Erythroblast (primary cell): ENCODE measurements at places on chromosomes 5 and 9.
A peak's percentile ranks its signal among the peaks of the same experiment; 100 is the strongest.

GRCh38 chr5:168819004-168819621 is 239.9 kb upstream of the PANK3 start:
- no peak for DNase-seq

- no peak for DNase-seq
These were observed 16.4 kb upstream of the PPP1R26 start for GRCh38 chr9:135463140-135463539.

DNA sequence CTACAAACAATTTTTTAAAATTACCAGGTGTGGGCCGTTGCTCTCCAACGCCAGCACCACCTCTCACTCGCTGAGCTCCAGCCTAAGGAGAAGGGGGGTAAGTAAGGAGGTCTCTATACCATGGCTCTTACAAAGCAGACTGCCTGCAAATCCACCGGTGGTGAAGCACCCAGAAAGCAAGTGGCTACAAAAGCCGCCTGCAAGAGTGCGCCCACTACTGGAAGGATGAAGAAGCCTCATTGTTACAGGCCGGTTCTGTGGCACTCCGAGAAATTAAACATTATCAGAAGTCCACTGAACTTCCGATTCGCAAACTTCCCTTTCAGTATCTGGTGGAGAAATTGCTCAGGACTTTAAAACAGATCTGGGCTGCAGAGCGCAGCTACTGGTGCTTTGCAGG is 46.0 kb downstream of the CDO1 start:
- peak; percentile 19 for DNase-seq

DNA sequence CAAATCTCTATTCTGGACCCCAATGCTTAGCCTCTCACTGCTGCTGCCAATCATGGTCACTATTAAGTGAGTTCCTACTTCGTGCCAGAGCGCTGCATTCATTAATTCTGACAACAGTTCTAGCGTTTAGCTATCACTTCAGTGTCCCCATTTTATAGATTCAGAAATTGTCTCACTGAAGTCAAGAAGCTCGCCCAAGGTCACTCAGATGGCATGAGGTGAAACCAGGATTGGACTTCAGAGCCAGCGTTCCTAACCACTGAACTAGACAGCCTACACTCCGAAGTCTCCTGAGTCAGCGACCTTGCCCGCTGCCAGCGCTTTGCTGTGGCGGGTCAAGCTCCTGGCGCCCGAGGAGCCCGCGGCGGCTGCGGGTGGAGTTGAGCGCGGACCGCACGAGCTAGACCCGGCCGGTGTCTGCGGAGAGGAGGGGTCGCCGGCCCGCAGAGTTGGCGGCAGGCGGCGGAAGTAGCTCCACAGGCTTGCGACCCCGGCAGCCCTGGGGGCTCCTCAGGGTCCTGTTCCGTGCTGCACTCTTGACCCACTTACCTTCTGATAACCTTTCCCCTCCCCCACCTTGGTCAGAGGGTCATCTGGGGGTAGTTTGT is 2.1 kb upstream of the GABRB2 start:
- no peak for DNase-seq

GRCh38 chr5:111681414-111682120 is 75.4 kb downstream of the NREP start:
- DNase-seq = no peak

- DNase-seq = no peak
These were observed 36.2 kb downstream of the TNFSF8 start for GRCh38 chr9:114894206-114894605.

DNA sequence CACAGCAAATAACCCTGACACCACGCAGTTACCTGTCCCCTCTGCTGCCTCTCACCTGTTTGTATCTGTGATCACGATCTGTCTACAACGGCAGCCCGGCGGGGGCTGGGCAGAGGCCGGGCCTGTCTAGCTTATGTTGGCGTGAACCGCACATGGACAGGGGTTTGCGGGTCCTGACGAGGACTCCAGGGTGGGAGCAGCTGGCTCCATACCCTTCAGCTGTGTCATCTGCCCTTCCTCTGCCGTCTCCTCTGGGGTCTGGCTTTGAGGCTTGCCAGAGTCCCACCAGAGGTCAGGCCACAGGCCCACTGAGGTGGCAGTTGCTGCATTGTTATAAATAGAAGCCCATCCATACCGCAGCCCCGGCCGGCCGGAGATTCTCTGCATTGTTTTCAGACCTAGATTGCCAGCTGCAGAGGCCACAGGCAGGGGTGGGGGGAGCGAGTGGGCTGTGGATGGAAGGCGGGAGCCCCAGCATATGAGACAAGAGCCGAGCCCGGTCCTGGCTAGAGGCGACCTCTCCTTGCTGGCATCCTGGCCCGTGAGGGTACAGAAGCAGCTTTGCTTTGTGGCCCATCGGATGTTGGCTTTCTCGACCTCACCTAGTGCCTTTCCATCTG is 37.8 kb downstream of the FAM78A start:
- DNase-seq = no peak

- DNase-seq = peak; percentile 59
These were observed at the start of gene GLRA1 for GRCh38 chr5:151924564-151925301. Gene GLRA1, minus strand, starts transcription at chr5:151924851. Its CDS starts 302 bp downstream, at chr5:151924549.

DNA sequence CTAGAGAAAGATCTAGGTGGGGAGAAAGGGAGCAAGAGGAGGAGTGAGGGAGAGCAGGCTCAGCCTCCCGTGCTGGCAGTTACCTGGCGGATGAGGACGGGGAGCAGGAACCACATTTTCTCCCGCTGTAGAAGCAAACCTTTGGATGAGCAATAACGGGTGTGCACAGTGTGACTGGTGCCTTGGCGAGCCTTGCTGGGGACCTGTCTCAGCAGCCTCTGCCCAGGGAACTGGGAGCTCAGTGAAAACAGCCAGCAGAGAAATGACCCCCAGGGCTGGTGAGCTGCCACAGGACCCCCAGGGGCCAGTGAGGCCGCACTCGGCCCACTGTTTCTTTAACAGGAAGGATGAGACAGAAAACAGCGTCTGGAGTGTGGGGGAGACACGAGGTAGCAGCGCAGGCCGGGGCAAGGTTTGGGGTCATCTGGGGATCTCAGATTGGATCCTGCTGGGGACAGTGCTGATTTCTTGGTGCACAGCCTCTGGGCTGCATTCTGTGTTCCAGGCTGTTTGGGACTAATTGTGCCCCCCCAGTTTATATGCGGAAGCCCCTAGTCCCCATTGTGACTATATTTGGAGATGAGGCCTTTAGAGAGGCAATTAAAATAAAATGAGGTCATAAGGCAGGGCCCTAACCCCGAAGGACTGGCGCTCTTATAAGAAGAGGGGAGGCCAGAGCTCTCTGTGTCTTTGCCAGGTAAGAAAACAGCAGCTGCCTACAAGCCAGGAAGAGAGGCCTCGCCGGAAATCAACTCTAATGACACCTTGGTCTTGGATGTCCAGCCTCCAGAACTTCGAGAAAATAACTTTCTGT is 118.8 kb upstream of the PHYKPL start:
- DNase-seq = no peak

GRCh38 chr5:78586251-78586650 is 62.3 kb downstream of the LHFPL2 start:
- peak; percentile 50 for DNase-seq

DNA sequence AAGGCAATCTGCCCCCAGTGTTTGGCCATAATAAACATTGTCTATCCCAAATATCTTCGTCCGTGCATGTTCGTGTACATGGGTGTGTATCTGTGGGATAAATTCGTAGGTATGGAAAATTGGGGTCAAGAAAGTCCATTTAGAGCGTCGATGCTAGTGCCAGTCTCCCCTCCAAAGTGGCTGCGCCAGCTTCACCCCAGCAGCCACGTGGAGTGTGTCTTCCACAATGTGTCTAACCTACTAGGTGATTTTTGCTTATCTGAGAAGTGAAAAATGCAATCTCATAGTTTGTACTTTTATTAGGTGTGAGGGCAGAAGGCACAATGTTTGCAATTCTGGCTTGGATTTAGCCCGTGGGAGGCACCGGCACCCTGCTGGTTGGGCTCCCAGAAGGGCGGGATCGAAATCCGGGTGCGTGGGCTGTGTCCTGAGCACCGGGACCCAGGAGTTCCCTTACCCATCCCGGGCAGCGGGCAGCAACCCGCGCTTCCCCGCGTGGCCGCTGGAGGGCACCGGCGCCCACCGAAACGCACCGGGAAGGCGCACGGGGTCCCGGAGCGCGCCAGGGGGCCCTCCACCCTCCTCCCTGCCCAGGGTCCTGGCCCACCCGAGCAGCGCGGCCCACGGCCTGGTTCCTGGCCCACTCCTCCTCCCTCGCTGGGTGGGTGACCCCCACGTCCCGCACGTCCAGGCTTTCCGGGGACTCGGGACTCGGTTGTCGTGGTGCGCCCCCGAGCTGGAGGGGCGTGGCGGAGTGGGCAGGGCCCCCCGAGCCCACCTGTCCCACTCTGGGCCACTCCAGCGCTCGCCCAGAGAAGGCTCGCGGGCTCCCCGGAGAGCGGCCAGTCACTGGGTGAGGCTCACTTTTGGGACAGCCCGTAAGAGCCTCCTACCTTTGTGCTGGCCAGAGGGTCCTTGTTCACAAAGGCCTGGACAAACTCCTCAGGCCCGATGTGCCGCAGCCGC is 55.4 kb upstream of the RNF130 start:
- peak; percentile 51 for DNase-seq

DNA sequence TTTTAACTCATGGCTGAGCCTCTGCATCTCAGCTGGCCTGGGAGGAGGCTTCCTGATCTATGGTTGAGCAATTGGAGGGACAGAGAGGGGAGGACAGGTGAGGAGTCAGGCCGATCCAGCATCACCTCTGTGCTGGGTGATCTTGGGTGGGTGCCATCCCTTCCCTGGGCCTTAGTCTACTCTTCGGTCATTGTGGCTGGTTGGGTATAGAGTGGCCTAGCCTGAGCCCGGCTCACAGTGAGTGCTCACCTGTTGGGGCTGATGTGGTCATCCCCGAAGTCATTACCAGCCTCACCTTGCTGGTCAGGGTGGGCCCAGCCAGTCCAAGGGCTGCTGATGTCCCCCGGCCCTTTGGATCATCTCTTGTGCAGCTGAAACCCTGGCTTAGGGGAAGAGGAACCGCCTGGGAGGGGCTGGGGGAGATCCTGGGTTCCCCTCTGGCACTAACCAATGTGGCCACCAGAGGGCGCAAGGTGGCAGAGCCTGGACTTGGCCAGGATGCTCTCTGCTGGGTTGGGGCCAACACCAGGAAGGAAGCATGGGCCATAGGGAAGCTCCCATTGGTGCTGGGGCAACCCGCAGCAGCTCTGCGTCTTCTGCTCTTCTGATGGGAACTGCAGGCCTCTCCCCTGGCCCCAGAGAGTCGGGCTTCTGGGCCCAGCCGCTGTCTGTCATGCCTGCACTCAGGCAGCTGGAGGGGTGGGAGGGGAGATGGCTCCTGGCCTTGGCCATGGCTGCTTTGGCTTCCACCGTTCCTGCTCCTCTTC is 17.3 kb upstream of the ODF2 start:
- peak; percentile 70 for DNase-seq

DNA sequence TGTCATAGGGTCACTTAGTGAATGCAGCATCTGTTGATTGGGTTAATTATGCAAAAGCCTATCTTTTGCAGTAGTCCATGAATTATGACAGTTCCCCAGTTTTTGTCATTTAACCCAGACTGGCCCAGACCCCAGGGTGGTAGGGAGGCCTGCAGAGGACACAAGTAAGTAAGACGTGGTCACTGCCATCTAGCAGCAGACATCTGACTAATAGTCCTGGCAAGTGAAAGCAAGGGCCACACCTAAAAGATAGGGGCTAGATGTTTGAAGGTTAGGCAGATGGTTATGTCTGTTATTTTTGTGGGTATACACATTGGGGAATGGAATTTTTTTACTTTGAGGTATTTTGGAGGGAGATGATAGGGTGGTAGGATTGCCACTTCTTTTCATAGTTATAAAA is 48.0 kb downstream of the RAB14 start:
- DNase-seq = peak; percentile 66

DNA sequence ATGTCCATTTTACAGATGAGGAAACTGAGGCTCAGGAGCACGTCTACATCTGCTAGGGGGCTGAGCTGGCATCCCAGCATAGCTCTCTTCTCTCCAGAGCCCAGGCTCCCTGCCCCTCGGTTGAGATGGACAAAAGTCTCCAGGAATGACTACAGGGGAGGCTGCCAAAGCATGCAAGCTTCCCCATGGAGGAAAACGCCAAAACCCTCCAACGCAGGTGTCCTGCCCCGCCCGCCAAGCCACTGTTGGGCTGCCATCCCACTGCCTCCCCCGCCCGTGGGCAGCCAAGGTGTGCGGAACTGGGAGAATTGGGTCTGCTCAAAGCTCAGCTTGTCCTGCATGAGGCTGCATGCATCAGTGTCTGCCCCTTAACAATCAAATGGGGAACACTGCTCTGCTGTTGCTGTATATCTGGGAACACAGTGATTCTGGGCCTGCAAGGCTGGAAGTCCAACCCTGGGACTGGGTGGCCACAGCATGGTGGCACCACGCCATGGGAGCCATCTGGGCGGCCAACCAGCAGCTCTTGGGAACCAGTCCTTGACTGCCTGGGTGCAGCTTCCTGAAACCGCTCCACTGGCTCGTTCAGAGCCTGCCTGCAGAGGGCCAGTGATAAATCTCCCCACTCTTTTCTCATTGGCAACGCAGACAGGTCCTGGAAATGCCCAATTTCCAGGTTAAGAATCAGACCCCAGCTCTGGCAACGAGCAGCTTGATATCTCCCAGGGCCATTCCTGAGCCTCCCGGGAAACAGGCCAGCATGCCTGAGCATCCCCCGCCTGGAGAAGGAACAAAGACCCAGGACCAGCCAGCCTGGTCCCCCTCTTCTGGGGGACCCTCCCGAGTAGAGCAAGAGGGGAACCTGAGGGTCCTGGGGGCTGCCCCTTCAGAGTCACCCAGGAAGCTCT is 3.5 kb downstream of the RALGDS start:
- no peak for DNase-seq

DNA sequence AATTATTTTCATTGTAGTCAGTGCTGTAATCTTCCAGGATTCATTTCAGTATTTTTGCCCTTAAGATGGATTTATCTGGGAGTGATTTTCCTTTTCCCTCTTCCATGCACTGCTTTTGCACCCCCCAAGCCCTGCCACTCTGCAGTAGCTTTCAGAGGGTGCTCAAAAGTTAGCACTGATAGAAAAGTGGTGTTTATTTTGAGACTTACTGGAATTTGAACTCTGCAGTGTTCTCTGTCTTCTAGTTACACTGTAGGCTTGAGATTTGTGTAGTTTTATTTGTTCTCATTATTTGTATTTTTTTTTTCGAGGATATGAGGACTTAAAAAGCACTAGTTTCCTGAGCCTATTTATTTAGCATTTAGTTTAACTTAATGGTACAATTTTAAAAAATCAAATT is 70.5 kb downstream of the HSD17B4 start:
- no peak for DNase-seq

- no peak for DNase-seq
These were observed 10.5 kb downstream of the GFI1B start for GRCh38 chr9:132989014-132989310.

GRCh38 chr5:101390151-101390908 is 487.2 kb upstream of the ST8SIA4 start:
- DNase-seq = peak; percentile 62

DNA sequence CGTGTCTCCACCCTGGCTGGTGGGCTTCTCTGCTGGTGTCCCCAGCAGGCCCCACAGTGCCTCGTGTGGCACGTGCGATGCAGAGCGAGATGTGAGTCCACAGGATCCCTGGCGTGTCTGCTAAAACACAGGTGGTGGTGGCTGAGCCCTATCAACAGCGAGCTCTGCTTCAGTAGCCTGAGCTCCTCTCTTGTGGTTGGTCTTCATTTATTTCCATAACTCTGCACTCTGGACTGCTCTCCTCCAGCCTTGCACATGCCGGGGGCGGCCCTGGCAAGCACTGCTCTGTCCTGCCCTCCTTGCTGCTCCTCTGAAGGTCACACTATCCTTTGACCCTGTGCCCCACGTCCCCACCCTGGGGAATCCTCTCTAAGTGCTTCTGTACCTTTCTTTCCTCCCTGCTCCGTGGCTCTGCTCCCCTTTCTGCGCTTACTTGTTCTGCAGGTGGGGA is 59.2 kb downstream of the NSUN2 start:
- DNase-seq = no peak
